ENCODE measurements at places on chromosomes 13 and 19.

- no peak for DNase-seq
Observed at GRCh38 chr13:40217675-40218074, 448.8 kb downstream of the FOXO1 start.

- no peak for DNase-seq
Observed at GRCh38 chr13:96308568-96308967, 218.7 kb downstream of the HS6ST3 start.

DNA sequence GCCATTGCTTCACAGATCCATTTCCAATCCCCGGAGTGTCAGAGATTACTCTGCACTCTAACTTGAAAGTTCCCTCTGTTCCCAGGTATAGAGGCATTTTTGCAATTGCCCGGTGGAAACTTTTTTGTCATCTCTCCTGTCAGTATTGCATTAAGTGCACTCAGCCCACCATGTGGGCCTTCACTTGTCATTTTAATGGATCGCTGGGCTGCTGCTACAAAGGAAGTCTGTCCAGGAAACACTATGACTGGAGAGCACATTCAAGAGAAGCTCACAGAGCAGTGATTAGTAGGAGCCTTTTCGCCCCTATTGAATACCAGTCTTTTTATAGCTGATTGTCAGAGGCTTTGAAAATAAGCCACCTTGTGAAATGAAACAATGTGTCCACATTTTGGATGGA lies 180.9 kb downstream of the B3GLCT start:
- DNase-seq: no peak

GRCh38 chr13:44815623-44816022 lies 173.6 kb downstream of the NUFIP1 start:
- peak; percentile 40 for DNase-seq

- DNase-seq: no peak
Observed at GRCh38 chr19:39778763-39779162, at the start of gene LEUTX. Gene LEUTX (plus strand): TSS chr19:39778854. CDS start chr19:39778921, 67 bp downstream.

DNA sequence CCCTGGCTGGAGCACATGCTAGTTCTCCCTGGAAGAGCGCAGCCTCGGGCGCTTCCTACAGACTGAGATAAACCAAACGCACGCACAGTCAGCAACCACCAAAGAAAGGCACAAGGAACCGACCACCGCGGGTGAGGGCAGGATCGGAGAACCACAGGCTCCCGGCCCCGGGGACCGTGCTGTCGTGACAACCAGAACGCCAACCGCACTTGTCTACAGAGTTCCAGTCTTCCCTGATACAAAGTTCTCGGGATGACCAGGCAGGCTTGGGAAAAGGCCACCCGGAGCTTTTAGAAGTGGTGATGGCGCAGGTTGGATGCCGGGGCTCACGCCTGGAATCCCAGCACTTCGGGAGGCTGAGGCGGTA lies 33.1 kb upstream of the CACTIN start:
- no peak for DNase-seq

GRCh38 chr13:111904701-111905608 lies 162.0 kb upstream of the SOX1 start:
- no peak for DNase-seq

GRCh38 chr19:13909430-13909829 lies 3.4 kb downstream of the CC2D1A start:
- DNase-seq: no peak
